ENCODE measurements at places on chromosomes 12 and 14. TPM values are rescaled to one million over a fixed set of nuclear protein-coding genes. Genes with fewer than 3 reads are reported as not detected.

DNA sequence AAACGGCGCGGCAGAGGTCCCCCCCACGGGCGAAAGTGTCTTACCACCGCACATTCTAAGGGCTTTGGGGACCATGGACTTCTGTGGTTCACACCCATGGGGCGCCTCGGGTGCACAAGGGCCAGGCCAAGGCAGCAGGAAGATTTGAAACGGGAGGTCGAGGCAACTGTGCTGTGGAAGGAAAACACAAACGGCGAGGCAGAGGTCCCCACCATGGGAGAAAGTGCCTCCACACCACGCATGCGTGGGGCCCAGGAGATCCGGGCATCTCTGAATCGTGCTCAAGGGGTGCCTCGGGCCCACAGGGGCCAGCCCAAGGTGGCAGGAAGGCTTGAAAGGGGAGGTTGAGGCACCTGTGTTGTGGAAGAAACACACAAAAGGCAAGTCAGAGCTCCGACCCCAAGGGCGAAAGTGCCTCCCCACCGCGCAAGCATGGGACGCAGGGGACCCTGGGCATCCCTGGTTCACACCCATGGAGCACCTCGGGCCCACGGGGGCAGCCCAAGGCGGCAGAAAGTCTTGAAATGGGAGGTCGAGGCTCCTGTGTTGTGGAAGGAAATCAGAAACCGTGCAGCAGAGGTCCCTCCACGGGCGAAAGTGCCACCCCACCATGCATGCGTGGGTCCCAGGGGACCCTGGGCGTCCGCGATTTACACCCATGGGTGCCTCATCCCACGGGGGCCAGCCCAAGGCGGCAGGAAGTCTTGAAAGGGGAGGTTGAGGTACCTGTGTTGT is 371.0 kb downstream of the ALG10 start:
- DNase-seq, result no peak

GRCh38 chr14:61222388-61222787 is 58.8 kb downstream of the TMEM30B start:
- DNase-seq, result no peak

DNA sequence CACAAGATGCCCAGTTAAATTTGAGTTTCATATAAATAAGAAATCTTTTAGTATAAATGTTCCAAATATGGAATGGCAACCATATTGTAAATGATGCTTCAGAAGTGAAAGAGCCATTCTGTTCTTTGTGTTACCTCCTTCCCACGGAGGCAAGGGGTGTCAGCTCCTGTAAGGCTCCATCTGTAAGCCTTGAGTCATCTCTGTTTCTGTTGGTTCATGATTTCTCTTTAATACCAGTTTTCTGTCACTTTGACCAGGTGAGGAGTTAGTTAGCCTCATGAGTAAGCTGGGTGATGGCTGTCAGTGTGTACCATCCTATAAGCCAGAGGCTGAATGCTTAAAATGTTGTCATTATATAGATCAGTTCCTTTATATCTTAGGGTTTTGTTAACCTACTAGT is 61.9 kb downstream of the TMEM30B start:
- peak; percentile 5 for DNase-seq

GRCh38 chr12:22276867-22277266 is 57.6 kb downstream of the ST8SIA1 start:
- no peak for DNase-seq

GRCh38 chr14:92613008-92613658 is 99.6 kb downstream of the RIN3 start:
- DNase-seq, result peak; percentile 80

DNA sequence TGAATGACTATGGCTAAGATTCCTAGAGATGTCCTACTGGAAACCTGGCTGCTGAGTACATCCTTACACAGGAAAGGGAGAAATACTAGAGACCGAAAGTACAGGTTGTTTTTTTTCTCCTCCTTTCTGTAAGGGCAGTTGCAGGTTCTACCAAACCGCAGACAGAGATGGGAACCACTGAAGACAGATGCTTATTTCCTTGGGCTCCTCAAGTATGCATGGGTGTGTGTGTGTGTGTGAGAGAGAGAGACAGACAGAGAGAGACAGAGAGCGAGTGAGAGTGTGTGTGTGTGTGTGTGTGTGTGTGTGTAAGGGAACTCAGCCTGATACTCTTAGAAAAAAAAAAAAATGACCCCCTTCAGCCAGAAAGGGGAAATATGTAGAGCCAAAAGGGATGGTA is 42.5 kb downstream of the MAP4K5 start:
- DNase-seq, result no peak

DNA sequence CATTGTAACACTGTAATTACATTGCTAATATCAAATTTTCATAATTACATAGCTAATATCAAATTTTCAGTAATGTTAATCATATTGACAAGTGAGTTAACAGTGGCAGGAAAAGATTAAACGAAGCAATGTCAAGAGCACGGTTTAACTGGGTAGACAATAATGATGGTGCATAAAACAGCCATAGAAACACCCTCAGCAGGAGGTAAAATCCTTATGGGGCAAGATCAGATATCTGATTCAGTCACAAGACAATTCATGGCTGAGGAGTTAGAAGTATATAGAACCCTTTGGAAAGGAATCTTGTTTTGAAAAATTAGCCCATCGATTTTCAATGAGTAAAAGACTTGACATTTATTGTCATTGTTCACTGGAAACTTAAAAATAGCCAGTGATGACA is 190.6 kb downstream of the SLC2A13 start:
- DNase-seq, result no peak

DNA sequence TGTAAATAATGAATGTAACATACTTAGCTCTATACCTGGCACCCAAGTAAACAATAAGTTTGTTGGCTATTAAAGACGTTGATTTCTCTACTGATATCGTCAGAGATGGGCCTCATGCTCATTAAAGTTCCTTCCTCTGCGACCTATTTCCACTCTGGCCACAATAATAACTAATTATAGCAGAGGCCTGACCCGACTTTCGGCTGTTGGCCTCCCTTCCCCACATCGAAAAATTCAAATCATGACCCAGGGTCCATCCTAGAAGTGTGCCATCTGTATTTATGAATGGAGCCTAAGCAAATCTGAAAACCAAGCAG is 321 bp upstream of the USP30 start:
- DNase-seq, result no peak

GRCh38 chr14:89443042-89443629 is 26.1 kb upstream of the FOXN3 start:
- no peak for DNase-seq

DNA sequence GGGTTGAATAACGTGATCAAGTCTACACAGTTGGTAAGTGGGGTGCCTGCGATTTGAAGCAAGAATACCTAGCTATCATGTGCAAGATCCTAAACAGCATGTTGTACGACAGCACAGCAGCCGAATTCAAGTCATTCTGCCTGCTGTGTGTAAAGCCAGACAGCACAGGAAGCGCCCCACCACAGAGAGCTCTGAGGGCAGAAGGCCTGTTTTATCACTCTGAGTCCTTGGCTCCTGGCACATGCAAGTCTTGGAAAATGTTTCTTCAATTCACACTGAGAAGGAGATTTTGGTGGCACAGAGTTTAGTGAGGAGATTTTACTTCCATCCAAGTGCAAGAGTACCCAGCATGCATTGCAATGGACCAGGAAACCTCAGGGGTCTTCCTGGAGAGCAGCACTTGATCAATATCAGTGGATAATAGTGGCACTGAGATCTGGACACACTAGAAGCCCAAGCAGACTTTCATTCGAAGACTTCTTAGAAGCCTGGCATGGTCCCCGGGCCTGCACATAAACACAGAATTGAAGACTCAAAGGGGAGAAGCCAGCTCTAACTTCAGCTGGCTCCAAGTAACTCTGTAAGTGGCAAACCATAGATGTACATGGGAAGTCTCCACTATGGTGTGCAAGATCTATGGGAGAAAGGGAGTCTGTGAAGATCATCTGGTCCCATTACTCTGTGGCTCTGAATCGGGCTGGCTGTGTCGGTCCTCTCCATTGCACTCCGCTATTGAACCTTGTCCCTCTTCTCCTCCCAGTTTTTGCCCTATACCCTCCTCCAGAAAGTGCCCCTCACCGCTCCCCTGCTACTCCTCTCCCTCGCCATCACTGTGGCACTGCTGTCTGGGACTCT is 1.5 kb upstream of the KRT1 start:
- peak; percentile 57 for DNase-seq

DNA sequence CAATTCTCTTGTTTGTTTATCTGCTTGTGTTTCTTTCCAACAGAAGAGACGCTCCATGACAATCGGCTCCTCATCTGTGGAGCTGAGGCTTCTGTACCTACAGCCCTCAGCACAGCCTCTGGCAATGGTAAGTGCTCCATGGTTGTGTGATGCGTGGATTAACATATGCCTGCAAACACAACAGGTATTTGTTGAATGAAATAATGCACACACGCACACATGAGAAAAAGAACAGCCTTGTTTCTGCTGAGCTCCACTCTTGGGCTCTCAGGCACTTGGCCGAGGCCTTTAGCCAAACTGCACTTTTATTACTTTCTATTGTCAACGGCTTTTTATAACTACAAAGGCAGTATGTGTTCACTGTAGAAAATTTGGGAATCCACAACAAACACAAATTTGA is 120.4 kb upstream of the TMCC3 start:
- no peak for DNase-seq

GRCh38 chr14:69263771-69264170 is 3.8 kb downstream of the GALNT16 start:
- no peak for DNase-seq

GRCh38 chr12:102119674-102120563 is at the start of the genes NUP37 and PARPBP:
NUP37 (minus strand) TSS chr12:102120114; CDS start chr12:102118518, 1,596 bp downstream.
PARPBP (plus strand) TSS chr12:102120183; CDS start chr12:102123889, 3,706 bp downstream.
- peak; percentile 94 for DNase-seq

- no peak for DNase-seq
Measured at GRCh38 chr12:59453475-59453874, 142.4 kb upstream of the SLC16A7 start.

DNA sequence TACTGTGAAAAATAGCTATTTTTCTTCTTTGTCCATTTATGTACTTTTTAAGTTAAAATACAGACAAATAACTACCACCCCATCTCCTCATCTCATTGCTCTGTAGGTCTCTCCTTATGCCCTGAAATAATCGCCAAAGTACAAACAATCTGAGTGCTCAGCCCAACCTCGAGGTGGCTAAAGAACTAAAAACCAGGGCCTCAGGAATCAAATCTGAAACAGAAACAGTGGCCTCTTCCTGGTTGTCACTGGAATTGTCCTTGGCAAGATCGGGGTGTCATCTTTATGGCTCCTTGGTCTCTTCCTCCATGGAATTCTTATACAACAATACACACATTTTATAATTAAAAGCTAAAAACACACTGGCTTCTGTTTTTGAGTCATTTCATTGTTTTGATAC is 182.4 kb downstream of the ASCL1 start:
- DNase-seq, result no peak

DNA sequence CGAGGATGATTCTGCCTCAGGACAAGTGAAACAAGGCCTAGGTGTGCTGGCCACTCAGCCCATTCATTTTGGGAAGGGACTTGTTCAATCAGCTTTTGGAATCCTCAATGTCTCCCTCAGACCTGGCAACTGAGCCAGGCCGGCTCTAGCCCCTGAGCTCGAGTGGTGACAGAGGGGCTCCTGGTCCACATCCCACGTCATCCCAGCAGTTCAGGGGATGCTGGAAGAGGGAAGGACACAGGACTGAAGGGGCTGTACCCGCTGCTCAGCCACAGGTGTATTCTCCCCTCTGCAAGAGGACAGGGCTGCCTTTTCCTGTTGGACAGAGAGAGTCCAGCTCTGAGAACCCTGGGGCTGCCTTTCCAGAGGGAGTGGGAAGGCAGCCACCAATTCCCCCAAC is 244.6 kb upstream of the SFSWAP start:
- DNase-seq, result no peak

DNA sequence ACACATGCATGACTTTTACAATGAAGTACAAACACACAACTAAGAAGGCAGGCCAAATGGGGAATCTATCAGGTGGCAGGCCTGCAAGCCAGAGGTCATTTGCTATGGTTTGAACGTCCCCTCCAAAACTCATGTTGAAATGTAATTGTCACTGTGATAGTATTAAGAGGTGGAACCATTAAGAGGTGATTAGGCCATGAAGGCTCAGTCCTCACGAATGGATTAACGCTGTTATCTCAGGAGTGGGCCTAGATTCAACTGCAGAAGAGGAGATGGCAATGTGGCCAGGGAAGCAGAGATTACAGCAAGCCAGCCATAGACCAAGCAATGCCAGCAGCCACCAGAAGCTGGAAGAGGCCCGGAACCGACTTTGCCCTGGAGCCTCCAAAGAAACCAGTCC is 13.5 kb upstream of the ACTR6 start:
- no peak for DNase-seq

- no peak for DNase-seq
Measured at GRCh38 chr14:94547151-94547680, 14.0 kb upstream of the SERPINA4 start.

DNA sequence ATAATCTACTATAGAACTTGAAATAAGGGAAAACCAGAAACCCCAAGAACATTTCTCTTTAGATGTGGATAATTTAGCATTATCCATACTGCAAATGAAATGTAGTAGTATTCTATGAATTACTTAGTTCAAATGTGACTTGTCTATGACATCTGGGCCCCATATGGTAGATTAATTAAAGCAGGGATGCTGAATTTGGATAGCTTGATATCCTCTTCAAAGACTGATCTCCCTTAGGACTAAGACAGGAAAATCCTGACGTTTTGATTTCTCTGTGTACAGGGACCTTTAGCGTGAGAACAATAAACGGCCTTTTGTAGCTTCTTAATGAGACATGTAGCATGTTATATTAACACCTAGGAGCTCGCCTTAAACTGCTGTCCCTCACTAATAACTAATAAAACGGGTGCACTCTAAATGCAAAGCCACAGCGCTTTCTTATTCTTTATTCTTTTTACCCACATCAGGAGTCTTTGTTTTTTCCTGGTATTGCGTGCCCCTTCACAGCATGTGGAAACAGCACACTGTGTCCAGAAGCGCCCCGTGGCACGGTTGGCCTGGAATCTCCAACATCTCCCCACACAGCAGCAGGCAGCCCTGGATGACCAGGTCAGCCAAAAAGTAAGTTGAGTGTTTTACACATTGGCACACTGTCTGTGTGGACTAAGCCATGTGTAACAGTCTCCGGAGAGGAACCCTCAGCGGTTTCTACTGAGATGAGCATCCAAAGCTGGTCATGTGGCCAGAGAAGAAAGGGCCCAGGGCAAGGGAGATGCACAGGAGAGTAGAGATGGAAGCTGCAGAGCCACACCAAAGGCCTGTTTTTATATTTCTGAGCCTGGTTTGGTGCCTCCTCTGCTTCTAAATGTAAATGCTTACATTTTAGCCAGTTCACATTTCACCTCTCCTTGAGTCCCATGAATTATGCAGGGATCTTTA is 93.1 kb downstream of the SRGAP1 start:
- DNase-seq, result no peak

GRCh38 chr14:69363055-69363454 is 35.0 kb downstream of the ERH start:
- DNase-seq, result no peak

- peak; percentile 63 for DNase-seq
Measured at GRCh38 chr12:27179400-27180214, 64.5 kb upstream of the STK38L start.

GRCh38 chr12:91406920-91407341 is 224.3 kb upstream of the DCN start:
- DNase-seq, result peak; percentile 25

The ANKRD33 gene
- total RNA-seq, result not detected

The CISTR gene
- total RNA-seq, result not detected

The CPNE6 gene
- total RNA-seq, result not detected

The RD3L gene
- total RNA-seq, result not detected

The DNAI7 gene
- not detected for total RNA-seq

The GPR162 gene
- 2.1 TPM for total RNA-seq

The SLC25A47 gene
- not detected for total RNA-seq
